ENCODE measurements at places on chromosomes 4 and X. TPM values are rescaled to one million over a fixed set of nuclear protein-coding genes. Genes with fewer than 3 reads are reported as not detected.

DNA sequence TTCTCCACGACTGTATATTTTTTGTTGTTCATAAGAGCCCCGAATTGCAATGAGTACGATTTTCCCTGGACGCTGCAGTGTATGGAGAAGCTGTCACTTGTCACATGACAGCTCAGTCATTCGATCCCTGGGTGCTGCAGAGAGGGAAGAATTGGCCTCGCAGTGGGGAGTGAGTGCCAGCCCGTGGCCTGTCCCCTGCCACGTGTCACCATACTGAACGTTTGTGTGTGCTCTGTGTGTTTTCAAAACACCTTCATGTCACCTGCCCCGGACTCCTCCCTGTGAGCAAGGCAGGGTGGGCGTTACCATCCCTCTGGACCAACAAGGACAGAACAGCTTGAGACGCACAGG is 77.9 kb downstream of the TBL1X start:
- H3K36me3 ChIP-seq = no peaks in the 10 kb centered on the region
- no peaks in the 10 kb centered on the region for H3K4me1 ChIP-seq

- H3K27ac ChIP-seq = no peak overlapping the region
- no peak for DNase-seq
- no peaks in the 10 kb centered on the region for H3K27me3 ChIP-seq
- H3K4me1 ChIP-seq = no peaks in the 10 kb centered on the region
- no peak overlapping the region for H3K4me3 ChIP-seq
Observed at GRCh38 chr4:72500214-72500613, 68.8 kb downstream of the ADAMTS3 start.

GRCh38 chr4:8274765-8275547 is 5.4 kb downstream of the HTRA3 start:
- H3K36me3 ChIP-seq = no peaks in the 10 kb centered on the region
- H3K4me1 ChIP-seq = no peaks in the 10 kb centered on the region
- no peak for DNase-seq
- H3K4me3 ChIP-seq = no peak overlapping the region

Gene CPLX1
- 0.97 TPM for total RNA-seq

Gene TACC3
- 120 TPM for total RNA-seq
